ENCODE measurements at places on chromosomes 11 and 22. TPM values are rescaled to one million over a fixed set of nuclear protein-coding genes. Genes with fewer than 3 reads are reported as not detected.

DNA sequence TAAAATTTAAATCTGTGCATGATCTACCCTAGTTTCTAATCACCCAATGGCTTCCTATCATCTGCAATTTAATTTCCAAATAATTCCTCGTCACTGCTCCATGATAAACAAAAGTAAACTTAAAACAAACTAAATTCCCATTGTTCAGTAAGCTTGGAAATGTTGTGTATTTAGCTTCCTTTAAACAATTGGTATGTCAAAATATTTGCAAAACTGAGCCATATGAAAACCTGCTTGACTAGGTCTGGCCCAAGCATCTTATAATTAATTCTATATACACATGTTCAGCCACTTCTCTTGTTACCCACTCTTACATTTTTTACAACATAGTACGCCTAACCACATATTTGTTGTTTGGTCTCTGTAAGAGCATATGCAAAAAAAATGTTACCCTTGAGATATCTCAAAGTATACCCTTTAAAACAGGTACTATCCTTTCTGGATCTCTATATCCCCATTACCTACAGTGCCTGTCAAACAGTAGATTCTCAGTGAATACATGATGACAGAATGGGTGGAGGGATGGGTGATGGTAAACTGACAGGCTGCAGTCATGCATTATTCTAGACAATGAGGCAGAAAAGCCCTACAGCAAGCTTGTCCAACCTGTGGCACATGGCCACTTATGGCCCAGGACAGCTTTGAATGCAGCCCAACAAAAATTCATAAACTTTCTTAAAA, 1277.9 kb upstream of the TENM4 start:
- DNase-seq, result no peak

- DNase-seq, result no peak
These were observed 16.7 kb downstream of the DDX25 start for GRCh38 chr11:125921042-125921441.

DNA sequence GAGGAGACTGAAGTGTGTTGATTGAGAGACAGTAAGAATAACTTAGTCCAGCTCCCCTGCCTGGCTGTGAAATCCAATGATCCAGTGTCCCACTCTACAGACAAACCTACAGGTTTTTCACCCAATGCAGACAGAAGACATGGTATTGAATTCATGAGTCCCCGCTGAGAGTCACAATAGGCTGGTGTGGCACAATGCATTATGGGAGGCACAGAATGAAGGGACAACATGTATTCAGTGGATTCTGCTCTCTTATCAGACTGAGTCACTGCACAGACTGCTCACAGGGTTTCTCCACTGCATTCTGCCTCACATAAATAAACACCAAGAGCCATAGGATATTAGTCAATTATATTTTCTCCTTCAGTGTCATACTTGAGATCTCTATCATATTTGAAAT, 55.2 kb upstream of the TOP3B start:
- no peak for DNase-seq

DNA sequence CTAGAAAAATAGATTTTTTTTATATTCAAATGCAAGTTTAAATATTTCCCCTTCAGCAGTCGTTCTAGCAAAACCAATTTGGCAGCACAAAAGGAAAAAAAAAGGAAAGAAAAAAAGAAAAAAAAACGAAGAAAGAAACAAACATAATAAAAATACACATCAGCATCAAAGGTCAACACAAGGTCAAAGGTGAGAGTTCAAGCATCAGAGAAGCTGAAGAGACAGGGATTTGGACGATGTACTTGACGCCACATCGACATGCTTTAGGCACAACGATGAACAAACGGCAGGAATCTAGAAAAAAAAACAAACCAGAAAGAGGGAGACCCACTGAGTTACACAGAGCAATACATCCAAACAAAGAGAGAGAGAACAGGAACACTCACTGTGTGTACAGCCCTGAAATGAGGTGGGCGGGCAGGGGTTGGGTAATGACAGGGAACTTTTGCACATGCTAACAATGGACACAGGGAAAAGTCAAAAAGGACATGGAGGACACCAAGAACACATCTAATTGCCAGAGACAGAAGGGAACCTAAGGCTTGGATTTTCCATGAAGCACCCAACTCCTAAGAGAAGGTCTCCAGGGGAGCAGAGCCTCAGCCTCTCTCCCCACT, 19.8 kb upstream of the RAPSN start:
- DNase-seq, result no peak

DNA sequence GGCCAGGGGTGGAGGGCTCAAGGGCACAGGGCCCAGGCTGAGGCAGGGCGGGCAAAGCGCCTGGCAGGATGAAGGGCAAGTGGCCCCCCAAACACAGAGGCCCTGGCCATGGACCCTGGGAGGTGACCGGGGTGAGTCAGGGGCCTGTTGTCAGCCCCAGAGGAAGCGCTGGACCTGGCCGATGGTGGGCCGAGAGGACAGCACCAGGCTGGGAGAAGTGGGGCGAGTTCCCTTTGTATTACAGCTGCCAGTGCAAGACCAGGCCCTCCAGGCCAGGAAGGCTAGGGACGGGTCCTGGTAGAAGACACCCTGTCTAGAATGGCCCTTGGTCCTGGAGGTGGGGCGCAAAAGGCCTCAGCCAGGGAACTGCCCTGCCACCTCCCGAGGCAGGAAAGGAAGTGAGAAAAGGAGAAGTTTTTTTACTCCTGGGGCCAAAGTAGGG, 12.8 kb downstream of the CXCR5 start:
- DNase-seq, result no peak

DNA sequence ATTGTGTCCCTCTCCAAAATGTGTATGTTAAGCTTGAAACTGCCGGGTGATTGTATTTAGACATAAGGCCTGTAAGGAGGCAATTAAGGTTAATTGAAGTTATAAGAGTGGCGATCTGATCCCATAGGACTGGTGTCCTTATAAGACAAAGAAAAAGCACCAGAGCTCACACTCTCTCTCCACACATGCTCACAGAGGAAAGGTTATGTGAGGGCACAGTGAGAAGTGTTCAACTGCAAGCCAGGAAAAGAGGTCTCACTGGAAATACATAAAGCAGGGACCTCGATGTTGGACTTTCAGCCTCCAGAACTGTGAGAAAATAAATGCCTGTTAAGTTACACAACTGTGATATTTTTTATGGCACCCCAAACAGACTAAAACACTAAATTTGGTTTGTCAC, 1233.8 kb upstream of the CNTN5 start:
- DNase-seq, result no peak

DNA sequence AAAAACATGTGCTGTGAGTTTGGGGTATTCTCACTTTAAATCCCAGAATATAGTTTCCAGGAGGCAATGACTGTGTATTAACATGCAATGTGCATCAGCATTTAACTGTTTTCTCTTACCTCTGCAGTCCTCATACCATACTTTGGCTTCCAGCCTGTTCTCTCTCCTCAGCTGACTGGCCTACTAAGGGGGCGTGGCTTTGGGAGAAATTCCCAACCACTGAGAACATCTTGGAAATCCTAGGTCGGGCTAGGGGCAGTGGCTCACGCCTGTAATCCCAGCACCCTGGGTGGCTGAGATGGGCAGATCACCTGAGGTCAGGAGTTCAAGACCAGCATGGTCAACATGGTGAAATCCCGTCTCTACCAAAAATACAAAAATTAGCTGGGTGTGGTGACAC, 13.5 kb upstream of the ZC3H12C start:
- no peak for DNase-seq

DNA sequence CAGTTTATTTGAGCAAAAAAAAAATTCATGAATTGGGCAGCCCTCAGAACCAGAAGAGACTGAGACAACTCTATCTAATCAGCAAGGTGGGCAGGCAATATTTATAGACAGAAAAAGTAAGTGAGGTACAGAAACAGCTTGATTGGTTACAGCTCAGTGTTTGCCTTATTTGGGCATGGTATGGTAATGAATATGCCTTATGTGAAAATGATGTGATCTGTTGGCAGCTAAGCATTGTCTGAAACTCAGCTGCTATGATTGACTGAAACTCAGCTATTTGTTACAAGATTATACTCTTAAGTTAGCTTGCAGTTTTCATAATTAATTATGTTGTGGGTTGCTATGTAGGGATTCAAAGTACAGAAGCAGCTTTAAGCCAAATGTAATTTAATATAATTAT, 127.6 kb downstream of the CNTN5 start:
- DNase-seq, result no peak

DNA sequence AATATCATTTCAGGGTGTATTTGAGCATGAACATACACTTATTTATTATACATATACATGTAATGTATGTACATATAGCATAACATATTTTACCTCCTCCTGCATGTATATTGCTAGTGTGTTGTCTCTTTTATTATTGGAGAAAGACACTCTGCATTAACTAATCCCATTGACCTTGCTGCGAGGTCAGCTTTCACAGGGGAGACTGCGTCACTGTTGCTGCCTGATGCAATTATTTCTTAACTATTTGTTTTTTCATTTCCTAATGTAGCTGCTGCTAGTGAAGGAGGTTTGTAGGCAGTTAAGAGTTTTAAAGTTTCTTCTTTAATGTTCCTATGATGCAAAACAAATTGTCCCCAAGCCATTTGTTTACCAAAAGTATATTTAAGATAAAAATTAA, 185.4 kb upstream of the CNTN5 start:
- no peak for DNase-seq

DNA sequence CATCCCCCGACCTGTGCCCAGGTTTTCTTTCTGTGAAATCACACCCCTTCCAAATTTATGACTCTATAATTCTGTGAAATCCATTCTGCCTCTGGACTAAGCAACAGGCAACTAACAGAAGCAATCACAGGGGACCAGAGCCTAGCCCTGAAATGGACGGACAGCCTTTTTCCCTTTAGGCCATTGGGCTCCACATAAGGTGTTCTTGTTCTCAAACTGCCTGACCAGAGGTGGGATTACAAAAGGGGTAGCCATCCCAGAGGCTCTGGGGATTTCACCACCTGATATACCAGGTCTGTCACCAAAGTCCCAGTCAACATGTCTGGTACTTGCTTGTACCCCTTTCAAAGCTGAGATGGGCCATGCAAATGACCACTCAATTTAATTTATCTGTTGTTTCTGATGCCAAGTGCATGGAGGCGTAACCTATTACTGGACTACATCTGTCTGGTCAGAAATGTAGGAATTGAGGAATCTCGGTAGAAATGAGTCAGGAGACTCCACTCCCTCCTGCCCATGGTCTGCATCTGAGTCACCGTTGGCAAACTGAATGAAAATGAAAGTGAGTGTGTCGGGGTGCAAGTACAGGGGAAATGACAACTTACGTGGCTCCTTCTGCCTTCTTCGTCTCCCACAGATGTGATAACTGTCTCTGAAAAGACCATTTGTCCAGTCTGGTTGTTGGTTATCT, 10.2 kb downstream of the DKK3 start:
- DNase-seq, result no peak

DNA sequence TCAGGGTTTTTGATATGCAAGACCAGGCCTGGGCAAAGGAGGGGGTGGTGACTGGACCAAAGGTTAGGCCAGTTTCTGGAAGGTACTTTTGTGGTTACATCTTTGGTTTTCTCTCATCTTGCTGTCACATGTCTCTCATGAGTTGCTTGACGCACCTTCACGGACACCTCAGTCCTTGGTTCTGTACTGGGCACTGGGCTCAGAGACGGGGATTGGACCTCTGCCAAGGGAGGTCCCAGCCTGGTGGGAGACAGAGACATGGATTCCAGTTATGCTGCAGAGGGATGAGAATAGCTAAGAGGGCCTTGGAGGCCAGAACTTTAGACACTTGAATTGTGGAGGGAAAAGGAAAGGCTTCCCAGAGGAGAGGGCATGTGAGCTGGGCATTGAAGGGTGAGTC, 1.7 kb downstream of the USP35 start:
- no peak for DNase-seq

- no peak for DNase-seq
These were observed 257.1 kb upstream of the TENM4 start for GRCh38 chr11:79697905-79698304.

DNA sequence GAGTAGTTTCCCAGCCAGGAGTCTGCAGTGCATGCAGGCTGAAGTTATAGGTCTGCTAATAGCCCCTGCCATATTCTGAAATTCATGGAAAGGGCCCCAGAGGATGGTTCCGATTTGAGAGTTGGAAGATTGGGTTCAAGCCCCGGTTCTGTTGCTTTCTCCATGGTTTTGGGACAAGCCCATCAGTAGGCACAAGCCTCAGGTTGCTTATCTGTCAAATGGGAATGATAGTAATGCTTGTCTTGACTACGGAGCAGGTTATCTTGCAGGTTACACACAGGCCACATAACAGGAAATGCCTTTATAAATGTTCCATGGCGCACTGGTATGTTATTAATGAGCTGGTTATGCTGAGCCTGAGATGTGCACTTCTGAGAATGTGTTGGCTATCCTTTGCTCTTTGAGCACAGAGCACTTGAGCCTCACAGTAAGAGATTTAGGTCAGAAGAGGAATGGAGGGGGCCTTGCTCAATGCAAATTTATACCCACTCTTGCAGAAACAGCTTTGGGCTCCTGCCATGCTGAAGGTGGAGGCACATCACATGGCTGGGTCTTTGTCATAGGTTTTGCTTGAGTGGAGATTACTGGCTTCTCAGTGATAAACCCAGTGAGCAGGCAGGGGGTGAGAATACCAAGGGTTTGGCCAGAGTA, 47.1 kb downstream of the ZNRF3 start:
- no peak for DNase-seq

GRCh38 chr11:106369224-106369623, 291.8 kb downstream of the AASDHPPT start:
- DNase-seq, result no peak

- no peak for DNase-seq
These were observed 5.1 kb downstream of the MAPK8IP2 start for GRCh38 chr22:50605613-50606074.

GRCh38 chr11:57650739-57651090, 1.0 kb upstream of the YPEL4 start:
- no peak for DNase-seq

DNA sequence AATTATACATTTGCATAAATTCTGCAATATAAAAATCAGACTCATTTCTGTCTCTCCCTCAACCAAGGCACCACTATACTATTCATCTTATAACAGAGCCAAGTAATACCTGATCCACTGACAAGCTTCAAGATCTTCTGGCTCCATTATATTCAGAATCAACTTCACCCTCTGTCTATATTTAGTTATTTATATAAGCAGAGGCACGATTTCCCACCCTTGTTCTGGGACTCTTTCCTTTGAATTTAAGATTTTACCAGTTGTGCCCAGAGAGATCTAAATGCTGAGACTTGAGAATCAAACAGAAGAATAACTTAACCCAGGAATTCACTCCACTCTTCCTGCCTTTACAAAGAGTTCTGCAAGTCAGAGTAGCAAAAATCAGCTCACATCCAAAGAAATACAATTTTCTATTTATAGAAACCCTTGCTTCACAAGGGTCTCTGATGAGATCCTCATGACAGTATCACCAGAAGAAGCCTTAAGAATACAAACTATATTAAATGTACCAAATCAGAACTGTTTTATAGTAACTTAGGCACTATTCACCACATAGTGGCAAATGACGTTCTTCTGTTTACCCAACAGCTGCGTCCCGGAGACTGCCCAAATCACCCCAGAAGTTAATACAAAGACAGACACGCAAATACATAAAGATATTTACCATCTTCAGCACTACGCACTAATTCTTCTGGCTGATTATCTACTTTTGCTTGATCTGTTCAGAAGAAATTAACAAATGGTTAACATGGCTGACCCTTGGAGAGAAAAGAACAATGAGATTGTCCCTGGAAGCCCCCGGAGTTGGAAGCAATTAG, 32.3 kb upstream of the CCDC89 start:
- DNase-seq, result no peak

ANGPTL5 gene
- 0.39 TPM for total RNA-seq

CLDN5 gene
- 47.5 TPM for total RNA-seq

PITPNB gene
- 60.3 TPM for total RNA-seq

NEU3 gene
- total RNA-seq, result 10.5 TPM

RASD2 gene
- 0.30 TPM for total RNA-seq

SPA17 gene
- 2.9 TPM for total RNA-seq

OR51B5 gene
- 0.30 TPM for total RNA-seq

RBM4B gene
- total RNA-seq, result 21.5 TPM

CATSPERZ gene
- 0.39 TPM for total RNA-seq
